ENCODE measurements at places on chromosomes 1 and 21. TPM values are rescaled to one million over a fixed set of nuclear protein-coding genes. Genes with fewer than 3 reads are reported as not detected.

HFM1 gene
- not detected for total RNA-seq

MRPL37 gene
- total RNA-seq = 83.3 TPM

SLAMF1 gene
- total RNA-seq = not detected

COL16A1 gene
- 77.8 TPM for total RNA-seq

GJA8 gene
- not detected for total RNA-seq

TAF13 gene
- 24.1 TPM for total RNA-seq

KRTAP24-1 gene
- 9.7 TPM for total RNA-seq

DNA sequence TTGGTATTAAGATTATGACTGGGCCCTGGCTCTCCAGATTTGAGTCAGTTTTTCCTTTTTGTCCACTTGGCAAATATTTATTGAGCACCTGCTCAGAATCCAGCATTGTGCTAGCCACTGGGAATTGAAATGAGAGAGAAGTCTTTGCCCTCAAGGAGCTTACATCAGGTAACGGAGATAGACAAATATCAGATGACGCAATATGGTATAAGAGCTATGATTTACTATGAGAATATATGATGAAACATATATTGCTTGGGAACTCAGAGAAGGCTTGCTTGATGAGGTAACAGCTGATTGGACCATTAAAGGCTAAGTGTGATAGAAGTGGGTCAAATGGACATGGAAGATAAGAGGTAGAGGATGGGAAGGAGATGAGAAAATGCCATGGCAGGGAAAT lies 41.0 kb upstream of the GPR88 start:
- no peak for DNase-seq
- no peaks in the 10 kb centered on the region for H3K4me1 ChIP-seq
- H3K27ac ChIP-seq = no peak overlapping the region
- no peak overlapping the region for H3K4me3 ChIP-seq
- no peaks in the 10 kb centered on the region for H3K27me3 ChIP-seq

- H3K4me3 ChIP-seq = no peak overlapping the region
- no peak overlapping the region for H3K27ac ChIP-seq
- no peak for DNase-seq
- H3K36me3 ChIP-seq = no peaks in the 10 kb centered on the region
Measured at GRCh38 chr1:229570891-229571516, 12.5 kb upstream of the ABCB10 start.

DNA sequence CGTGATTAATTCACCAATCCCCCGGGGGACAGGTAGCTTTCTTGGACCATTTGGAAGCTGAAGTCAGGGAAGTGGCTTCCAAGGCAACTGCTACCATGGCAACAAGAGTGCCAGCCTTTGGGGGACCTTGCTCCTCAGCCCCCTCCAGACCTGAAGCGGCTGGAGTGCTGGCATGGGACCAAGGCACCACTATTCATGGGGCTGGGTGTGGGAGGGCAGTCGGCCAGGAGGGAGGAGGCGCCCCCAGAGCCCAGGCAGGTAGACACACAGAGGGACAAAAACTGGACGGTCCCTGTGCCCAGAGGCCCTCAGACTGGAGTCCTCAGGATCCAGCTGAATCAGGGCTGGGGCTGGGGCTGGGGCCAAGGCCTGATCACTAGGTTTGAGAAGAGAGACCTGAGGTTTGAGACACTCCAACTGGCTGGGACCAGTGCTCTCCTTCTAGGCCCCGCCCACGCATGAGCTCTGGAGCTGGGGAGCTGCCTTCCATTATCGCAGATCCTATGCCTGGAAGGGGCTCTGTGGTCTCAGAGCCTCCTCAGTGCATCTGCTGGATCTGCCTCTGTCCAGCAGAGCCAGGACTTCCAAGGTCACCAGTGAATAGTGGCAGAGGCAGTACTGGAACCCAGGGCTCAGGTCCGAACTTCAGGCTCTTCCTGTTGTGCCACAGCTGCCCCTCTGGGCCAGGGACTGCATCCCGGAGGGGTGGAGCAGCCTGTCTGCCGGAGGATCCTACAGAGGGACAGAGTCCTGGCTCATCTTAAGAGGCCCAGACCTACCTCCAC lies 3.3 kb upstream of the KNCN start:
- peaks cover 32% of the 10 kb centered on the region for H3K4me1 ChIP-seq
- DNase-seq = no peak
- peaks cover 9% of the 10 kb centered on the region for H3K27me3 ChIP-seq
- H3K27ac ChIP-seq = no peak overlapping the region

- H3K4me3 ChIP-seq = no peak overlapping the region
- H3K27ac ChIP-seq = no peak overlapping the region
- H3K4me1 ChIP-seq = peaks cover 25% of the 10 kb centered on the region
- peaks cover 75% of the 10 kb centered on the region for H3K27me3 ChIP-seq
- DNase-seq = no peak
Measured at GRCh38 chr1:974687-975328, 7.1 kb downstream of the PERM1 start.

- H3K4me3 ChIP-seq = no peak overlapping the region
- H3K27me3 ChIP-seq = no peaks in the 10 kb centered on the region
Measured at GRCh38 chr1:194968916-194969315, 1639.3 kb downstream of the KCNT2 start.

GRCh38 chr1:47227341-47228232 lies 4.4 kb downstream of the TAL1 start:
- H3K36me3 ChIP-seq = no peaks in the 10 kb centered on the region
- H3K4me1 ChIP-seq = peaks cover 50% of the 10 kb centered on the region
- H3K4me3 ChIP-seq = peak overlapping the region; percentile 37
- H3K27me3 ChIP-seq = peaks cover 100% of the 10 kb centered on the region
- no peak overlapping the region for H3K27ac ChIP-seq
- DNase-seq = no peak

DNA sequence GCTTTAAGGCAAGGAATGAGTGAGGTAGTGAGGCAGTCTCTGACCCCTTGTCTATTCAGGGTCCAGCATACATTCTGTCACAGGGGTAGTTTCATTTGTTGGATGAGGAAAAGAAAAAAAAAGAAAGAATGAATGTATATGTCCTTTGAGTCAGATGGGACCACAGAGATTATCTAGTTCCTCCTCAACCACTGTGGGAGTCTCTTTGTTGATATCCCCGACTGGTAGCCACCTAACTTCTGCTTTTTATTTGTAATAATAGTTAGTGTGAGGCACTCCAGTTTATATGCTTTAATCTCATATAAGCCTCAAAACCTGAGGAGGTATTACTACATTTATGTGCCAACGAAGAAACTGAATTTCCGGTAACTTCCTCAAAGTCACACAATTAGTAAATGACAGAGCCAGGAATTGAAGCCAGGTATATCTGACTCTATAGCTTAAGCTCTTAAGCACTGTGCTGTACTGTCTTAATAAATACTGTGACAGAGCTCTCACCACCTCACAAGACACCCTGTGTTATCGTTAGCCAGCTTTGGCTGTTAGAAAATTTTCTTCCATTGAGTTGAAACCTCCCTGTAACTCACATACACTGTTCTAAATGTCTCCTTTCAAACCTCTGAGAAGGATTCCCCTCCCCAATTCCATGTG lies 82.2 kb downstream of the MDM4 start:
- H3K4me3 ChIP-seq = no peak overlapping the region
- H3K36me3 ChIP-seq = no peaks in the 10 kb centered on the region
- no peak overlapping the region for H3K27ac ChIP-seq
- no peaks in the 10 kb centered on the region for H3K4me1 ChIP-seq
- H3K27me3 ChIP-seq = peaks cover 6% of the 10 kb centered on the region

GRCh38 chr1:89254658-89255287 lies 17.9 kb downstream of the GBP5 start:
- no peaks in the 10 kb centered on the region for H3K27me3 ChIP-seq
- no peak for DNase-seq
- H3K4me1 ChIP-seq = peaks cover 4% of the 10 kb centered on the region
- H3K4me3 ChIP-seq = no peak overlapping the region
- no peaks in the 10 kb centered on the region for H3K36me3 ChIP-seq
- H3K27ac ChIP-seq = no peak overlapping the region
